ENCODE measurements at places on chromosomes 1 and 21.

DNA sequence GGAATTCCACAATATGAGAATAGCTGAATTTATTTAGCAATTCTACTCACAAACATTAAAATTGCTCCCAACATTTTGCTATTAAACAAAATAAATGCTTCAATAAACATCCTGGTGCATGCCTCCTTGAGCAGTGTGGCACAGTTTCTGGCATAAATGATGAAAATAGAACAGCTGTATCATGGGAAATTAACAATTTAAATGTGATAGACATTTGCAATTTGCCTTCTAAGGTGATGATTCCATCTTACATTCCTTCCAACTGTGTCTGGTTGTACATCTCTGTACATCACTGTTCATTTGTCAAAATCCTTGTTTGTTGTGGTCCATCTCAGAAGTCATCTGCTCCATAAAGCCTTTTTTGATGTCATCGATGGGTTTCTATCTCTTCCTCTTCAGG, 198.7 kb downstream of the KCTD3 start:
- DNase-seq, result no peak

DNA sequence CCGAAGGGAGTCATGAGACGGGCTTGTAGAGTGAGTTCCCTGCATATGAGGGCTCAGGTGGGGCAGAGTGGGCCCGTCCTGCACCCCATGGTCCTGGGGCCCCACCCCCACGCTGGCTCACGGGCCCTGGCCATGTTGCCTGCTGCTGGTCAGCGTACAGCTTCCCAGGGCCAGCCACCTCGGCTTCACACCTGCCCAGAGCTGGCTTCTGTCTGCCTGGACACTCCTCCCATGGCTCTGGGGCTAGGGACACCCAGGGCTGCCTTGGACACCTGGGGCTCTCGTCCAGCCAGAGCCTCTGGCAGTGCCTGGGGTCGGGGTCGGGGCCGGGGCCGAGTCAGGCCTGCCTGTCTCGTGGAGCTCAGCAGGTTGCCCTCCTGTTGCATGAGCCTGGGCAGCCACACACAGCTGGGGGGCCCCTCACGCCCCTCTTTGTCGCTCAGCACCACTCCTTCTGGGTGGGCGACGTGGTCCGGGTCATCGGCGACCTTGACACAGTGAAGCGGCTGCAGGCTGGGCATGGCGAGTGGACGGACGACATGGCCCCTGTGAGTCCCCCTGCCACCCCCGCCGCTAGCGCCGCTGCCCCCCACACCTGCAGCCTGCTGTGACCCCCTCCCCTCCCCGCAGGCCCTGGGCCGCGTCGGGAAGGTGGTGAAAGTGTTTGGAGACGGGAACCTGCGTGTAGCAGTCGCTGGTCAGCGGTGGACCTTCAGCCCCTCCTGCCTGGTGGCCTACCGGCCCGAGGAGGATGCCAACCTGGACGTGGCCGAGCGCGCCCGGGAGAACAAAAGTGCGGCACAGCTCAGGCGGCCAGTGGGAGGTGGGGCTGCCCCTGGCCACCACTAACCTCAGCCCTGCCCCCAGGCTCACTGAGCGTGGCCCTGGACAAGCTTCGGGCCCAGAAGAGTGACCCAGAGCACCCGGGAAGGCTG, 5.5 kb upstream of the MMP23B start:
- no peak for DNase-seq

DNA sequence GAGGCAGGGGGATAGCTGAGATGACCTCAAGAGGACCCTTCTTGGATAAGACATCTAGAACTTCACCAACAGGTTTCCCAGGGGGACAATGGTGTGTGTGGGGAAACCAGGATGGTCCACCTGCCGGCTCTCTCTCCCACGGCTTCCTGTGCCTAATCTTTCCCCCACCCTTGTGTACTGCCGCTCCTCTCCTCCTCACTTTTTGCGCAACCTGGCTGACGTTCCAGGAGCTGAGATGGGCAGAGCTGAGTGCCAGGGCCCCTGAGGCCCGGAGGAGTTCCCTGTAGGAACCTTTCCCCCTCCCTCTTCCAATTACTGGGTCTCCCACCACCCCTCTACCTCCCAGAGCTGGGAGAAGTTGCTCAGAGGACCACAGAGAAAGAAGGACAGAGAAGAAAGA, 6.9 kb downstream of the SLC26A9 start:
- DNase-seq, result no peak

DNA sequence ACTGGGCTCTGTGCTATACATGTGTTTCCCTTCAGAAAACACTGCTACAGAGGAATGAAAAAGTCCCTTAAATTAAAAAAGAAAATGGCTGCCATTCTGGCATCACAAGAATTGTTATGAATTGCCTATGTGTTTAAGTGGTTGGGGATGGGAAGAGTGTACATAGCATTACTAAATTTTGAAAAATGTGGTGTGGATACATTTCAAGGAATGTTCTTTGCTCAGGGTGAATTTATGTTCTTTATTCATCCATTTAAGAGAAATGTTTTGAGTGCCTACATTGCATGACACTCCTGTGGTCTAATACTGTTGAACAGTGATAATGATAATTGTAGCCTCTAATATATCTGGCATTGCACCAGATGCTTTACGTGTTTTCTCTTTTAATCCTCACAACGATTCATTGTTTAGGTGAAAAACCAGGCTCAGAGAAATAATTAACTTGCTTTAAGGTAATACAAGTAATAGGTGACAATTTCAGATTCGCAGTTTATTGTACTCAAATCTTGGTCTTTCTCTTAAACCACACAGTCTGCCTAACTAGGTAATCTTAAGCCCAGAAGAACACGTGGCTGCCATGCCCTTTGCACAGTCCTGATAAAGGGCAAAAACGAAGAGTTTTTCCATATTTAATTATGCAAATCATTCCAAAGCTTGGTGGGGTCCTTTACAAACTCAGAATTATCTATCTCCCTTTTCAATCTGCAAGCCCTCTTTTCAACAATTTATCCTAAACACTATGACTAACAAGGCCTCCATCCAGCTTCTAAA, 31.5 kb downstream of the DPT start:
- no peak for DNase-seq

DNA sequence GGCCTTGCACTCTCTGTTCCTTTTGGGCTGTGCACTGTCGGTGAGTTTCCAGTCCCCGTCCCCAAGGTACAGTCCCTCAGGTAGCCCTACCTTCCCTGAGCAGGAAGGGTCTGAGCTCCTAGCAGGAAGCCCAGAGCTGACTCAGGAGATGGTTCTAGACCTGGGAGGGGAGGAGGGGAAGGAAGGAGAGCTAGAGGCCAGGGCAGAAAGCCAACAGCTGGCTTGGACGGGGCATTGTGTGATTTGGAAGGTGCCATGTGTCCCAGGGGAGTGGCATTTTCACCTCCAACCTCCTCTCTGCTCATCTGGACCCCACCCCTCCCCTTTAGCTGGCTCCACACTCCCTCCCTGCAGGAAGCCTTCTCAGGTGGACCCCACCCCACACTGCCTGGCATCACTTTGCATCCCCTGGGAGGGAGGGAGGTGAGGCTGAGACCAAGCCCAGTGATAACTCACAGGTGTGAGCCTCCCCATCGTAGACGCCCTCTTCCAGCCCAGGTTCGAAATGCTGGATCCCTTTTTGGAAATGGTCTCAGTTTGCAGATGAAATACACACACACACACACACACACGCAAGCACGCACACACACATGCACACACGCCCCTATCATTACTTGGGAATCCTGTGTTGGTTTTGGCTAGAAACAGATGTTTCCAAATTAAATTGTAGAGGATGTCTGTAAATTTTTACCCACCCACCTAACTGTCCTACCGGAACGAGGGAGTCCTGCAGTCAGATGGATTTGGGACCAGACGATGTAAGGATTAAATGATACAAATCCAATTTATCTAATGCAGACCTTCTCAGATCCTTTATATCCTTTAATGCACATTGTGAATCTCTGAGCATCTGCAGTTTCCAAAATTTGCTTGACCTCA, 19.7 kb upstream of the IFNLR1 start:
- DNase-seq, result no peak

DNA sequence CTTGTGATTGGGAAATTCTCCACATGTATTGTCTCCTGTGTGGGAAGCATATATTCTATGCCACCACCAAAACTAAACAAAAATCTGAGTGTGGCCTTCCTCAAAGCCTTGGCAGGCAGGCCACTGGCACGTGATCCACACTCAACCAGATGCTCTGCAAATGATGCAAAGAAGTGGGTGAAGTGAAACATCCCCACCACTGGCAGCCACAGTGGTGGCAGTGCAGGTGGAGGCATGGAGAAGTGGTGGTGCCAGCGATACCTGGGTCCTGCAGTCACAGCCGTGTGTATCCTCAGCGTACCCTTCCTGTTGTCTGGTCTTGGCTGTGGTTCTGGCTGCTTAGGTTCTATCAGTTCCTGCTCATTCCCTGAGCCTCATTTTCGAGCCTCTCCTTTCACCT, 65.2 kb downstream of the PLPPR5 start:
- no peak for DNase-seq

- DNase-seq, result no peak
These were observed 17.4 kb downstream of the JAM2 start for GRCh38 chr21:25656412-25656811.

GRCh38 chr1:226549094-226549936, 751 bp downstream of the STUM start:
- no peak for DNase-seq

DNA sequence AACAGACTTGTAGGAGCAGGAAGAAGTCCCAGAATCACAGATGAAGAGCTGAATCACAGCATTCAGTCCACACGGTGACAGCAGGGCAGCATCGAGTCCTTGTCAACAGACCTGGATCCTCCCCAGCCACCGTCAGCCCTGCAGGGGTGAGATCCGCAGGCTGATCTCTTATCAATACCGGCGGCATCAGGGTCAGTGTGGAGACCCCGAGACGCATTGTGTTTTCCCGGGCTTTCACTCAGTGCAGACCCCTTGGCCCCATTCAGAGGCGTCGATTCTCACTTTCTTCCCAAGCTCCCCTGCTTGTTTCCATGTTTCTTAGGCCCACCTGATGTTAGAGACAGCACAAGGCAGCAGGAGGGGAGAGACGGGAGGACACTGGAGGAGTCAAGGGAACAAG, 609.6 kb downstream of the PTPRU start:
- no peak for DNase-seq

DNA sequence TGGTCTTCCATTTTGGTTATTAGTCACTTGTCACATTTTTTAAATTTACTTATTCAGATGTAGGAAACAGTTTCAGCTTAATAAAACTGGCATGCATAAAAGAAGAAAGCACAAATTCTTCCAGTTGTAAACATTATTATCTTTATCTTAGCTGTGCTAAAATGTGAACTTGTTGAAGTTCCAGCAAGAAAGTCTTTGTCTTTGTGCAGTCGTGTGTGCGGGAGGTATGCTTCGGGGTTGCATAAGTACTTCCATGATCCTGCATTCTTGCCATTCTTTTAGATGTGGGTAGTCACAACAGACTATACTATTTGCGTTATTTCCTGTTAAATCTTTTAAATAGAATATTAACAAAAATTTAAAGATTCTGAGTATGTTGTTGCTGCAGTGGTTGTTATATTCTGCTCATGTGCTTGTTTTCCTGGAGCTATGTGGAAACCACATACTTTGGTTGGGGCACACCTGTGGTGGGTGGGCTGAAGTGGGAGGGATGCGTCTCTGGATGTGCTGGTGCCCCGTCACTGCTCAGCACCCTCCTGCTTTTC, 49.9 kb downstream of the CBS start:
- no peak for DNase-seq

DNA sequence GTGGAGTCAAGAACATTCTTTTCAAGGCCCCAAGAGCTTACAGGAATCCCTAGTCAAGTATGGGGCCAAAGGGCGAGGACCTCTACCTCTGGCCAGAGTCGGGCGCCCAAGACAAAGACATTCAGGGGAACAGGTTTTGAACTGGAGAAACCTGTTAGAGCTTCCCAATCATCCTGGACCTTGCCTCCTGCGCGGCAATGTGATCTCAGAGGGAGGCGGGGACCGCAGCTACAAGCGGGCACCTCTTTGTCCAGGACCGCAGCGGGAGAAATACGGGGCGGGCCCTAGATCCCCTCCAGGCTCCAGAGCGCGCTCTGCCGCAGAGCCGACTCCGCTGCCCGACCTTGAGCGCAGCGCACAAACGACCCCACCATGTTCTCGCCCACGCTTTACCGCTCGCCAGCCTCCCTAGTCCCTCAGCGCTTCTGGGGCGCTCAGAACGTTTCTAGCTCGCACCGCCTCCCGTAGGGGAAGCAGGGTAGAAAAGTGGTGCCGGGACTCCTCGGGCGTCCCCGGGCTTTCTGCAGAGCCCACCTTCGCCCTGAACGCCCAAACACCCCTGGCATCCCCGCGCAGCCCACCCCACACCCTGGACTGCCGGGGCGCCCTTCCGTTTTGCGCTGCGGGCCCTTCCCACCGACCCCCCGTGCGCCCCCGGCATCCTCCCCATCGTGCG, 28.1 kb downstream of the RABIF start:
- peak; percentile 73 for DNase-seq

GRCh38 chr1:197904126-197904787, 1.8 kb downstream of the C1orf53 start:
- no peak for DNase-seq

DNA sequence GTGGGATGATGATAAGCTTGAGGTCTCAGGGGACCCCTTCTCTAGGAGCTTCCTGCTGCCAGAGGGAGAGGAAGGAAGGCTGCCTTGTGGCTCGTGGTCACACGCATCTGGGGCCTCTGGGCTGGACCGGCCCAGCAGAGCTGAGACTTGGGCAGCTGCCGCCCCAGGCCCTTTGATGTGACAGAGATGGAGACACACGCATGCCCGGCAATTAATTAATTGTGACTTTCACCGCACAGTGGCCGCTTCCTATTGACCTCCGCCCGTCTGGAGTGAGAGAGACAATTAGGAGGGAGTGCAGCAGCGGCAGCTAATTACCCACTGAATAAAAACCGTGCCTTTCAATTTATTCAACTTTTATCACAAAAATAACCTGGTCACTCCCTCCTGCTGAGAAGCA, 16.6 kb upstream of the C1QA start:
- no peak for DNase-seq

DNA sequence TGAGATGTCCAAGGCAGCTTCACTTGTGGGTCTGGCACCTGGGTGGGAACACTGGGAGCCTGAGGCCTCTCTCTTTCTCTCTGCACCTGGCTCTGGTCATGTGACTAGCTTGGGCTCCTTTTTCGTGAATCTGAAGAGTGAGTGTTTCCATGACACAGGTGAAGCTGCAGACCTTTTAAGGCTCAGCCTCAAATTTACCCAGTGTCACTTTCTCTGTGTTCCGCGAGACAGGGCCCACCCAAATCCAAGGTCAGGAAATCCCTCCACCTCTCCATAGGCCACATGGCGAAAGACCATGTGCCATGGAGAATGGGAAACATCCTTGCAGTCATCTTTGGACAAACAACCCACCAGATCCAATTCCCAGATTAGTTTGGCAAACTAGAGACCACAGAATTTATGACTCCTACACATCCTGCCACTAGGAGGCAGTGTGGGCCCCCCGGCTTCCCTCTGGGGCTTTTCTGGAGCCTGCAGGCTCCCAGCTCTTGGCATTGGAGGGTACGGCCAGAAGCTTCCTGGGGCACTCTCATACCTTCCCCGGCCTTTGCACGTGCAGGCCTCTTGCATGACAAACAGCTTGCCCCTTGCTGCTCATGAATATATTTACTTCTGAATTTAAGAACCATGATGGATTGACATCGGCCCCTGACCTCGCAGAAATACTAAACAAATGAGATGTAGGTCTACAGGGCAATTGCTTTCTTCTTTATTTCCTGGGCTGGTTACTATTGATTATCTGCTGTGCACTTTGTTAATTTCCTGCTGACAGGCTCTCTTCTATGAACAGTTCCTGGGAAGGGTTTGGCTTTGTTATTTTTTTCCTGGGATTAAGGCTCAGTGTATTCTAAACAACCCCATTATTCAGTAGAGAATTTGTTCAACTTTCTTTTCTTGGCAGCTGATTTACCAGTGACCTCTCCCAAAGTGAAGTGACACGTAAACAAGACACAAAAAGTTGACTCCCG, 180.7 kb downstream of the KAZN start:
- DNase-seq, result peak; percentile 54

Measured in nephron progenitor cell (in vitro differentiated cells).